ENCODE measurements at places on chromosomes 1 and 21. TPM values are rescaled to one million over a fixed set of nuclear protein-coding genes. Genes with fewer than 3 reads are reported as not detected.

DNA sequence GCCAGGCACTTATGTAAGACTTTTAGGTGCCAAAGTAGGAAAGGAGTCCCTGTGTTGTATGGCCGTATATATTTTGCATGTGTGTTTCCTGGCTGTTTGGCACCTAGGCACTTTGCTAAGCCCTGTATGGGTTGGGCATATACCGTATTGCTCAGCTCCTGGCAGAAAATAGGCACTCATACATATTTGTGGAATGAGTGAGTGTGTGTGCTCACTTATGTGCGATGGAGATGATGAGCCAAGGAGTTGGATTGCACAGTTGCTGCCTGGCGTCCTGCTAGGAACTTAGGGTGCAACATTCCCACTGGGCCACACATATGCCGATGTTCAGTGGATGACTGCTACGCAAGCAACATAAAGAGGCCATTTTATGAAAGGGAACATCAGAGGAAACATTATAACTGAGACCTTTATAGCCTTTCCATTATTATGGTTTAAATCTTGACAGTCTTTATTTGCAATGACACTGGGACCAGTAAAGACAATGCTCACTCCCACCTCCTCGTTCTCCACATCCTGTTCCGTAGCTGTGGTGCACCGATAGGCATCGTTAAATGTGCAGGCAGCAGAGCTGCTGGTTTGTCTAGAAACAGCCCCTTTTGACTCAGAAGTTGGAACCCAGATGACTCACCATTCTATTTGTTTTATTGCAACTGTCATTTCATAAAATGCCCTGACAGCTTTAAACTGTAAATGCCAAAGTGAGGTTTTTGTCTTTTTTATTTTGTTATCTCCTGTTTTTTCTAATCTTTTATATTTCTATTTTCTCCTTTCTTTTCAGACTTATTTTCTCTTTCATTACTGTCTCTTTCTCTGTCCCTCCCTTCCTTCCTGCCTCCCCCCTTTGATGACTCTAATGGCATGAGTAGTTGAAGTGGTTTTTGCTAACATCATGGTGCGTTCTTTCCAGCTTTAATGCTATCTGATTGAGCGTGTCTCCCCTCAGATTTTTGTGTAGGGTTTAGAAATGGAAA lies 36.1 kb downstream of the PEX14 start:
- no peak for DNase-seq

GRCh38 chr1:208540724-208541123 lies 296.5 kb upstream of the PLXNA2 start:
- DNase-seq, result no peak

DNA sequence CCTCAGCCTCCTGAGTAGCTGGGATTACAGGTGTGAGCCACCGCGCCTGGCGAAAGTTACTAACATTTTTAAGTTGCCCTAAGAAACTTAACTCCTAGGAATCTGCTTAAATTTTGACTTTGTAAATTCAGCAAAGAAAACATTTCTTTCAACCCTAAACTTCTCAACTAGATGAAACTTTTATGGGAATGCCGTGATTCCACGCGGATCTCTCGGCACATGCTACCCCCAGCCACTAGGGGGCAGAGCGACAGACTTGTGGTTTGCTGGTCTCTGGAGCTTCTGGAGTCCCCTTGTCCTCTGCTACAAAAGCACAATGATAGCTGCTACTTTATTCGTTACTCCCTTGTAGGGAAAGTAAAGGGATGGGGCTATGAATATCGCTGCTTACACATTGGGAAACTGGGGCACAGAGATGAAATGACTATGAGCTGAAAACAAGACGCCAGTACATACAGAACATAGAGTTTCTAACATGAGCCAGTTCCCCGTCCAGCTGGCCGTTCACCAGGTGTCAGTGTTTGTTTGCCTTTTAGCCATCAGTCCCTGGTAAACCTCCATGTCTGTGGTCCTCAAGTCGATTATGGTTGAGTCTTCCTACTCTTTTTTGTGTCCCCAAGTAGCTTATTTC lies 114.7 kb downstream of the PBX1 start:
- no peak for DNase-seq

DNA sequence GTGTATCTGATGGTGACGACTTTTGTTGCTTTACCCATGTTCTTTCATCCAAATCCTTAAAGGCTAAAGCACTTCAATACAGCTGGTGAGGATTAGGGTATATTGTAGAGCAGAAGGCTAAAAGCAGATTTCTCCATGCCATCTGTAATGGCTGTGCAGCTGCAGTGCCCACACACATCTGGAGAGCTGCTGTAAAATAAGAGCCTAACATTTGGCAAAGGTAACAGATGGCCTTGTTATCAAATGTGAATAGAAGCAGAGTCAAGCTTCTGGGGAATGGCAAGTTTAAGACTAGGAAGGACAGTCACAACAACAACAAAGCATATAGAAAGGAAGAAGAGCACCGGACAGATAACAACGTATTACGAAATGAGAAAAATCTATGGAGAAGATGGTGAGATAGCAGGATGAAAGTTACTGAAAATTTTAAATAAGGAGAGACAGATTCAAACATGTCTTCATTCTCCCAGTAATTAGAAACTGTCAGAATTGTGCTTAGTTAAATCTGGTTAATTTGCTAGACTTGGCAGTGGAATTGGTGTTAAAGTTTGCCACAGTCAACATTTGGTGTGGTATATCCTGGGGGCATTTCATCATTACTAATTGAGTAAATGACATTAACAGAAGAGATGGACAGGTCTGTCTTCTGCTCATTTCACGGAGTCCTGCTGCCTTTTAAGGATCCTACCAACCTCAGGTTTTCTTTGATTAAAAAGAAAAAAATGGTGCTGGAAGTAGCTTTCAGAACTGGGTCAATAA lies 1093.2 kb downstream of the ADGRL2 start:
- no peak for DNase-seq

The PRDM16 gene
- 9.3 TPM for polyA plus RNA-seq

DNA sequence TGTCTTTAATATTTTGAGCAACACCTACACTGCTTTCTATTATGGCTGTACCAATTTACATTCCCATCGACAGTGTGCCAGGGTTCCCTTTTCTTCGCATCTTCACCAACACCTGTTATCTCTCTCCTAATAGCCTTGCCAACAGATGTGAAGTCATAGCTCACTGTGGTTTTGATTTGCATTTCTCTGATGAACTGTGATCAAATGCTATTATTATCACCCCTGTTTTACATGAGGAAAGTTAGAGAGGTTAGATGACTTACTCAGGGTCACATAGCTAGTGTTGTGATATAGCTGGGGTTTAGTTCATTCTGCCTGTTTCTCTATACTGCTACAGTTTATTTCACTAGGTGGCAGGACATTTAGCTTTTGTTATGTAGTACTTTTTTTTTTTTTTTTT lies 204.1 kb downstream of the FMN2 start:
- no peak for DNase-seq

DNA sequence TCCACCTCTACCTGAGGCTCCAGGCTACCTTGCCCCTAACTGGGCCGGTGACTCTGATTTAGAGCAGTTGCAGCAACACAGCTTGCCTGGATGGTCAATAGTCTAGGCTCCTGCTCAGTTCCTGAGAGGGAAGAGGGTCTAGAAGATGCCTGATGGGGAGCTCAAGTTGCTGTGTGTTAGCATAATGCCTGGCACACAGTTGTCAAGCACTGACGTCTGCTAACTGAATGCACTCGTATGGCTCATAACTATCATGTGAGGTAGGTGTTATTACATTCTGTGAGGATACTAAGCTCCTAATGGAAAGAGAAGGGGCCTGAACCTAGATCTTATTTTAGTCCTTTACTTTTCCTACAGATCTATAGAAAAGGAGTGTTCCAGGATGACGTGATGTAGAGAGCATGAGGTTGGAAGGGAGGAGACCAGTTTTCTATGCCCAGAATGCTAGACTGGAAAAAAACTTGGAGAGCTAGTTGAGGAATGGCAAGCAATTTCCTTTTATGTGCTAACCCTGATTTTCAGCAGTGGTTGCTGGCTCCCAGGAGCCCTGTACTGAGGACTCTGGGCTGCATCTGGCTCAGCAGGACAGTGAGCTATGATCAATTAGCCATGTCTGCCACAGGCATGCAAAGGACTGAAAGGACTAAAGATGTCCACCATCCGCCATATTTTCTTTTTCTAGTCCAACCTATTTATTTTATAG lies 30.0 kb downstream of the FAM78B start:
- DNase-seq, result no peak

- no peak for DNase-seq
Measured at GRCh38 chr1:226590614-226591013, 42.0 kb downstream of the STUM start.

DNA sequence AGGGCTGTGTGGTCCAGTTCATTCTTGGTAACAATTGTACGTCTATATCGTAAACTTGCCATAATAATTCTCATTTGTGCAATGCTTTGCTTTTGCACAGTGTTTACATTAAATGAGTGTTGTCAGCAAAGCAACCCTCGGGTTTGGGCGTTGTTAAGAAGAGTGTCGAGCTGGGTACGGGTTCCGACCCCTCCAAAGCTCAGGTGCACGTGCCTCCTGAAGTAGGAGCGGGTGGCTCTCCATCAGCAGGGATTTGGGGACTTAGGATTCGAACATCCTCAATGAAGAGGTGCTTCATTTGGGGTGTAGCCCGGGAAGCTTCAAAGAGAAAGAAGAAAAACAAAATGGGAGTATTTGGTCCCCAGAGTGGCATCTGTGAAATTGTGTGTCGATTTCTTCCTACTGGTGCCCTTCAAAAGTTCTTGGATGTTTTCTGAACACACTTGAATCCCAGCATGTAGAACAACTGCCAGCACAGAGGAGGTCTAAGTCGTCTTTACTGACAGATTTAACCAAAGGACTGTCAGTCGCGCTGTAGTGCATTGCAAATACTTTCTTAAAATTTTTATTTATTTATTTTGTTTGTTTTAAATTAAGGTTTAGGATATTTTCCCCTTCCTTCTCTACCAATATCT lies 1.1 kb downstream of the TRIM58 start:
- no peak for DNase-seq

- no peak for DNase-seq
Measured at GRCh38 chr1:243842161-243842560, 7.9 kb downstream of the AKT3 start.

DNA sequence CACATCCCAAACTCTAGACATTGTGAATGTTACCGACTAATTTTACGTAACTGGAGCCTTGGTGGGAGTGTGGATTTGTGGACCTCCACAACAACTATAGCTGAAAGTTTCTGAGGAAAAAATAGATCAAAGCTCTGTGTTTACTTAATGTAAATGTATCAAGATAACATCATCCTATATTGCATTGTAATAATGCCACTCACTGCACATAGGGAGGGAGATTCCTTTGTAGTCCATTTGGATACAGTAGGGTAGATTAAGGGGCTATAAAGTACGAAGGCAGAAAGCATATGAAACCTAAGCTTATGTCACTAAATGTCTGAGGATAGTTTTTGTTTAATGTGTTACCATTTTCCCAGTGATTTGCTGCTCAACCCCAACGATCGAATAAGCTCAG lies 273.4 kb downstream of the TM2D1 start:
- DNase-seq, result no peak

The TAS1R1 gene
- 0.21 TPM for polyA plus RNA-seq

DNA sequence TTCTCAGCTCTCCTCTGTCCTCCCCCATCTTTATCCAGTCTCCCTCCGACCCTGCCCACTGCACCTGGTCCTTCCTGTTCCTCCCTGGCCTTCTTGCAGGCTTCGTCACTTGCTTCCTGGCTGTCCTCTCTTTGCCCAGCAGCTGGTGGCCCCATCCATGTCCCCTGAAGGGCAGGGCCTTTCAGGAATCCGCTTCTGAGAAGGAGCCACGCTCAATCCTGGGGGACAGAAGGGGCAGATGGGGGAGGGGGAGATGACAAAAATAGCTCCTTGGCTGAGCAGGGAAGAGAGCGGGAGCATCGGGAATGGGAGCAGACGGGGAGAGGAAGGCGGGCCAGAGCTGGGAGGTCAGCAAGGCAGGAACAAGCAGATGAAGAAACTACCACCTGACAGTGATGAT lies 40.7 kb downstream of the SLC30A1 start:
- DNase-seq, result no peak

The RNU1-3 gene
- not detected for polyA plus RNA-seq

DNA sequence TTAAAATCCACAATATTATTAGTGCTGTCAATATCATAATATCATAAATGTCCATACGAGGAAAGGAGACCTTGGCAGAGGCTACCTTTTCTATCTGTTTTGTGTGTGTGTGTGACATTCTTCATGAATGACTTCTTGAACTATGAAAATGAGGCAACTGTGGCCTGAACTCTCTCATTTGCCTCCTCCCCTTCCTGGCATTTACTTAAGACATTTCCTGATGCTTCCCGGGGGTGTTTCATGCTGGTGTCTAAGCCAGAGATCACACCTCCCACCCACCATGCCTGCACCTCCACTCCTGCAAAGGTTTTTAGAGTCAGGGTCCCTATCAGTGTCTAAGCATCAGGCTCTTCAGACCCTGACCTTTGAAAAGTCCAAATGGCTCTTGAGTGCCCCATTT lies 420.9 kb downstream of the KIF26B start:
- no peak for DNase-seq

The HCRTR1 gene
- 0.14 TPM for polyA plus RNA-seq

Data from renal pelvis (tissue), 12 donors.